ENCODE measurements at places on chromosomes 13 and 19. TPM values are rescaled to one million over a fixed set of nuclear protein-coding genes. Genes with fewer than 3 reads are reported as not detected.

The FREM2 gene
- 37.8 TPM for total RNA-seq

GRCh38 chr13:90787007-90787406 is 560.5 kb upstream of the MIR17HG start:
- DNase-seq: no peak

The SLC25A23 gene
- total RNA-seq: 207 TPM

The EEF1AKMT1 gene
- 7.2 TPM for total RNA-seq

DNA sequence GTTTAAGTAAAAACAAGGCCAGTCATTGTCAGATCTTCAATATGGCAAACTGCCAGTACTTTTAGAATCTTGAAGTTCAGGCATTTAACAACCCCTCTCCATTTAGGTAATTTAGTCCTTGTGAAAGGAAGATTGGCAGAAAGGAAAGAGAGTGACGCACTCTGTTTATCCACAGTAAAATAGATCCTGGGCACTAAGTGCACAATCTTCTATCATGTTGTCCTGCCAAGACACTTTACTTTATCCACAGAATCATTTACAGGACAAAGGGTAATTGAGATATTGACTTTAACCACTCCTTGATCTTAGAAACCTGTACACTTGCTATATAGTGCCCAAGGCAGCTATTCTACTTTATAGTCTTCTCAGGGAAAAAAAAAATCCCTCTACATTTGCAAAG is 786.4 kb upstream of the SLITRK1 start:
- DNase-seq: no peak

GRCh38 chr19:33621811-33622504 is at the start of gene CHST8:
TSS of gene CHST8 (plus strand) at chr19:33621953. CDS start at chr19:33689262, 67,309 bp downstream.
- peak; percentile 39 for DNase-seq

The PTGER1 gene
- total RNA-seq: not detected

GRCh38 chr19:38032151-38032550 is 125.1 kb downstream of the SIPA1L3 start:
- DNase-seq: peak; percentile 69

The BIVM gene
- 11.3 TPM for total RNA-seq

The RXFP2 gene
- not detected for total RNA-seq

The C1QTNF9B gene
- total RNA-seq: 0.33 TPM

DNA sequence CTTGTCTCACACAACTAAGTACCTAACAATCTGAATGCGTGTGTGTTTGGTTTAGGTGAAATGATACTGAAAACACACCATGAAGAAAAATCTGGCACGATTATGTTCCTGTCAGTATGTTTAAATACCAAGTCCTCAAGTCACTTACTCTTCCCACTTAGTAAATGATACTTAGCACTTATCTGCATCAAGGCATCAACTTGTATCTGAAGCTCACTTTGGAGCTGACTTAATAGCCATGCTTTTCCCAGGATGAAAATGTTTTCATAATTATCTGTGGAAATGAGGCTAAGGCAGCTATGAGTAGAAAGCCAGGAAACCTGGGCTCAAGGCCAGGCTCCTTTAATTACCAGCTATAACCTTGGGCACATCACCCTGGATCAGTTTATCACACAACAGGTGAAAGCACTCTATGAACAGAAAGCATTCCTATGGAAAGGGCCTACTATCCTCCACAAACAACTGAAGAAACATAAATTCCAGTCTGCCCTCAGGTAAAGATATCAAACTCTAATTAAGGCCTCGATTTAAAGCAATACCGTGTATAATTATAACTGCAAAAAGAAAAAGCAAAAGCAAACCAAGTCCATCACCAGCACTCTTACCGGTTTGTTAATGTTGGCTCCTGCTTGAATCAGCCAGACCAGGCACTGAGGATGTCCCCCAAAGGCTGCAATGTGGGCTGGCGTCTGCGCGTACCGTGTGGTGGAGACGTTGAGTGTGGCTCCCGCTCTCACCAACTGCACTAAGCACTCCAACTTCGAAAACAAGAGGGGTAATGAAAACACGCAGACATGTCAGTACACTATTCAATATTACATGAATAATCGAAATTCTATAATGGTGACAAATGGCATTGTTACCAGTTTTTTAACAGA is 4.6 kb downstream of the ANKRD10 start:
- no peak for DNase-seq
